ENCODE measurements at places on chromosomes 7 and 10.

DNA sequence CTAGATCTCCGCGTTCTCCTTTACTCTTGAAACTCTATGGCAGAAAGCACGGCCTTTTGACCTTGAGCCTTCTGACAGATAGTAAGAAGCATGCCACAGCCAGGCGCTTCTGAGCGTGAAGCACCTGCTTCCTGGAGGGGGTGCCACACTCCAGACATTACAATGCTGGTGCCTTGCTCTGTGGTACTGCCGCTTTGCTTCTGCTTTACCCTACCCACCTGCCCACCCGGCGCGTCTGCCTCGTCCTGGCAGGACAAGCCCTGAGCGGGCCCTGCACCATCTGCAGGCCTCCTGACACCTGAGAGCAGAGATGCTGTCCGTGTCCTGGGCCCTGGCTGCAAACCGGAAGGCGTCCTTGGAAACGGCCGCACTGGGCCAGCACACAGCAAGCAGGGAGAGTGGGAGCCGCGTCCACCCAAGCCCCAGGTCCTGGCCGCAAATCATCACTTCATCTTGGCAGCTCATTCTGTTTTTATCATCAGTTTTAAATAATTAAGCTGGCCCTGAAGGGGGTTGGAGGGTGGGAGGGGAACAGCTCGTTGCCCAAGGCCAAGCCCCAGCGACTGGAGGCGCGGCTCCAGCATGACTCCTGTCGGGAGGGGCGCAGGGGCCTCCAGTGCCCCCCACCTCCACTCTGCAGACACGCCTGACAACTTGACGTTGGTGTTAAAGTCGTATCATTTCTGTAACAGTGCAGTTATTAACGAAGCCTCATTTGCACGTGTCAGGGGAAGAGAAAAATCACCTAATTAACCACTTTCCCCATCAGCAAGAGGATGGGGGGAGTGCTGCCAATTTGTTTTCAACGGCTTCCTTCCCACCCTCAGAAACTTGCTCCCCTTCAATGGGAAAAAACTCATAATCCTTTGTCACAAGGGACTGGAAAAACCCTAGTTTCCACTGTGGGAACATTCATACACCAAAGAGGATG is 132.2 kb downstream of the MAD1L1 start:
- DNase-seq: no peak

DNA sequence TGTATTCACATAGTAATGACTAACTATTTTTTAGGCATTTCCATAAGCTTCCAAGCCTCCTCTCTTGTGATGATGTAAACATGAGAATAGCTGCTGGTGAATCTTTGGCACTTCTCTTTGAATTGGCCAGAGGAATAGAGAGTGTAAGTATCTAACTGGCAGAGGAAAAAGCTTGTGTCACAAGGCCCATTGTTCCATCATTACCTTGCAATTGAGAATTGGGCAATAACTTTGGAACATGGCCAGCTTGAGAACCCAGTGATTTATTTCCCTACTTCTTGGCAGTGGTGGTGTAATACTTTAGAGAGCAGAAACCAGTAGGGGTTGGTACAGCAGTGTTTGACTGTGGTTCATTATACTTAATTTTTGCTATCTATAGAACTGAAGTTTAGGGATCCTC is 12.0 kb downstream of the IFRD1 start:
- DNase-seq: no peak

- no peak for DNase-seq
Measured at GRCh38 chr10:73887294-73888039, 13.1 kb upstream of the CAMK2G start.

- DNase-seq: no peak
Measured at GRCh38 chr7:27251136-27251651, 8.6 kb downstream of the EVX1 start.

GRCh38 chr7:69430384-69431021 is 167.8 kb upstream of the AUTS2 start:
- no peak for DNase-seq

GRCh38 chr7:43307522-43307921 is 195.1 kb downstream of the HECW1 start:
- DNase-seq: no peak

DNA sequence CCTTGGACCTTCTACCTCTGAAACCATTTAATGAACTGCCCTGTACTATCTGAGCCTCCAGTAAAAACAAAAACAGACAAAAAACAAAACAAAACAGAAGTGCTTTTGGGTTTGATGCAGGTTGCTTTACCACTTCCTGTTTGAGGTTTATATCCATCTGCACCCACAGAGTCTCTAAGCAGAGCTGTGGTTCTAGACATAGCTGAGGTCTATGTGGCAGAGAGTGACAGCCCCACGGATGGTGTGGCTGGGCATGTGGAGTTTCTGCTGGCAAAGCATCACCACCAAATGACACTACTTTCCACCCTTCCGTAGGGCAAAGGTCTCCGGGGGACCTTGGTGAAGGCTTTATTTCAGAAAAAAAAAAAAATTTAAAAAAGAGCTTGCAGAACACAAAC is 754.2 kb downstream of the GRID1 start:
- no peak for DNase-seq

- DNase-seq: no peak
Measured at GRCh38 chr10:99612167-99612831, 7.9 kb downstream of the SLC25A28 start.

GRCh38 chr10:100827819-100828737 is 82.7 kb downstream of the PAX2 start:
- DNase-seq: no peak

DNA sequence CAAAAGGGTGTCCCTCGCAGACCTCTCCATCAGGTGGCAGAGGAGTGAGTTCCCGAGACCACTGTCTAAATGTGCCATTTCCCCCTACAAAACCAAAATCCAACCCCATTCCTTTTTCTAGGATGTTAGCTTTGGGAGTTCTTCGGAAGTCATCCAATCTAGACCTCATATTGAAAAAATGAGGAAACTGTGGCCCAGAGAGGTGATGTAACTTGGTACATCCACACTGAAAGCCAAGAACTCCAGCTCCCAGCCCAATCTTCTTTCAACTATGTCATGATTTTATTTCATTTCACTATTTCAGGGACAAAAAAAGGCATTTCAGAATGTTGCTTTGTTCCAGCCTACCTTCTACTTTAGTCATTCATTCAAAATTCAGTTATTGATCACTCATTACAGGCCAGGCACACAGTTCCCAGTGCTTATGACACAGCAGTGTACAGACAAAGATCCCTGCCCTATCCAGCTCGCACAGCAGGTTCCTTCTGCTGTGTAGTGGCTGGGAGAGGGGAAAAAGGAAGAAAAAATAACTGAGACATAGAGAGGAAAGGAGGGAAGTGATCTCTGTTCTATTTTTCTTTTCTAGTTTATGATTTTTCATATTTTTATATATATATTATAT is 35.8 kb downstream of the SCRN1 start:
- no peak for DNase-seq

GRCh38 chr7:36148422-36149065 is 4.5 kb upstream of the EEPD1 start:
- DNase-seq: no peak

GRCh38 chr7:135245226-135246190 is 11.9 kb downstream of the STRA8 start:
- DNase-seq: no peak

GRCh38 chr10:11120711-11121110 is 103.0 kb downstream of the CELF2 start:
- DNase-seq: no peak

GRCh38 chr10:482848-483247 is 206.6 kb downstream of the DIP2C start:
- DNase-seq: no peak

GRCh38 chr10:73601486-73601921 is 10.4 kb upstream of the USP54 start:
- DNase-seq: no peak

- DNase-seq: no peak
Measured at GRCh38 chr7:64359543-64359942, 45.8 kb downstream of the ZNF736 start.

- no peak for DNase-seq
Measured at GRCh38 chr10:21172930-21173801, 276.1 kb upstream of the NEBL start.

Measured in stimulated activated CD8-positive, alpha-beta memory T cell treated with anti-CD3 and anti-CD28 coated beads, Interleukin-4, amount 100 ng/mL, for 1 hour (primary cell).